ENCODE measurements at places on chromosomes 1 and 21.

- DNase-seq, result peak; percentile 93
Measured at GRCh38 chr1:235397733-235398132, 30.5 kb downstream of the TBCE start.

GRCh38 chr21:25934771-25935224 lies 200.0 kb downstream of the GABPA start:
- peak; percentile 68 for DNase-seq

GRCh38 chr1:226650236-226650841 lies 88.7 kb downstream of the ITPKB start:
- DNase-seq, result no peak

DNA sequence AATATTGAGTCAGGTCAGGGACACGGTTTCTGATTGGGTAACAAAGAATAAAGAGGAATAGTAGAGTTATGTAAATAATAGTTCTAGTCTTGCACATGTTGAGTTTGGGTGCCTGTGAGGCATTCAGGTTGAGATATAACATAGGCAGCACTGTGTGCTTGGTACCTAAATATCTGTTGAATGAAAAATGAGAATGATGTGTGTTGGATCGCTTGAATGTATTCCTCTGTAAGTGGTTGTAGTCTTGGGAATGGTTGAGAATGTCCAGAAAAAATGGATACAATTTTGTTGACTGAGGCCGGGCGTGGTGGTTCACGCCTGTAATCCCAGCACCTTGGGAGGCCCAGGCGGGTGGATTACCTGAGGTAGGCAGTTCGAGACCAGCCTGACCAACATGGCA lies 116.3 kb upstream of the HNRNPU start:
- no peak for DNase-seq

- DNase-seq, result no peak
Measured at GRCh38 chr1:119003413-119004128, 15.4 kb upstream of the TBX15 start.

Data from amniotic stem cell (primary cell).